ENCODE measurements at places on chromosomes 13 and 19.

GRCh38 chr19:10270616-10271394 is at the start of gene ICAM1:
TSS of gene ICAM1 (plus strand) at chr19:10271120. CDS start at chr19:10271160, 40 bp downstream.
- no peak for DNase-seq

DNA sequence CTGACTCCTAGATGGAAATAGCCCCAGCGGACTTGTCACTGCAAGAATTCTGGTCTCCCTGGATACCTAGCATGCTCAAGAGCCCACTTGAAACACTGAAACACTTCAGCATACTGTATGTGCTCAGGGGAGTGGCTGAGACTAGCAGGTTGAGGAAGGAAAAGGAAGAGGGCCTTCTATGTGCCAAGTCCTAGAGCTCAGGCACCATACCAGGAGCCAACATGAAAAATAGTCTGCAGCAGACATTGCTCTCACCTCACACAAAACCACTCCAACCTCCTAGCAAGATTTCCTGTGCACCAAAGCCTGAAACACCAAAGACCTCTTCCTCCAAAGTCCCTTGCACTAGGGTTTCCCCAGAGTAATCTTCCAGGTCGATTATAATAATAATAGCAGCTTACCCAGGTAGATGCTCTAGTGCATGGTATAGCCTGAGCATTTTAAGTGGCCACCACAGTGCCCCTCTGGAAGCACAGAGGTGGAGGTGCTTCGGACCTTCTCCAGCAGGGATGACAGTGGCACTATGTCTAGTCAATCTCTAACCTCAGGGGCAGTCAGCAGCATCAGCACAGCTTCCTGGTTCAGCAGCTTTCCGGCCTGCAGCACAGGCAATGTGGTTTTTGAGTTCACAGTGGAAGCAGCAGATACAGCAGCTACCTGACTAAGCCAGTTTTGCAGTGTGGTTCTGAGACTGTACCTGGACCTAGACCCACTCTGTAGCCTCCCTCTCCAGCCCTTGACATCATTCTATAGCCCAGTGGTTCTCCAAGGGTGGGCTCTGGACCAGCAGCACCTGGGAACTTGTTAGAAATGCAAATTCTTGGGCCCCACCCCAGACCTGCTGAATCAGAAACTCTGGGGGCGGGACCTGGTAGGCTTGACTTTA is 45.6 kb upstream of the UBE2L5 start:
- DNase-seq: no peak

DNA sequence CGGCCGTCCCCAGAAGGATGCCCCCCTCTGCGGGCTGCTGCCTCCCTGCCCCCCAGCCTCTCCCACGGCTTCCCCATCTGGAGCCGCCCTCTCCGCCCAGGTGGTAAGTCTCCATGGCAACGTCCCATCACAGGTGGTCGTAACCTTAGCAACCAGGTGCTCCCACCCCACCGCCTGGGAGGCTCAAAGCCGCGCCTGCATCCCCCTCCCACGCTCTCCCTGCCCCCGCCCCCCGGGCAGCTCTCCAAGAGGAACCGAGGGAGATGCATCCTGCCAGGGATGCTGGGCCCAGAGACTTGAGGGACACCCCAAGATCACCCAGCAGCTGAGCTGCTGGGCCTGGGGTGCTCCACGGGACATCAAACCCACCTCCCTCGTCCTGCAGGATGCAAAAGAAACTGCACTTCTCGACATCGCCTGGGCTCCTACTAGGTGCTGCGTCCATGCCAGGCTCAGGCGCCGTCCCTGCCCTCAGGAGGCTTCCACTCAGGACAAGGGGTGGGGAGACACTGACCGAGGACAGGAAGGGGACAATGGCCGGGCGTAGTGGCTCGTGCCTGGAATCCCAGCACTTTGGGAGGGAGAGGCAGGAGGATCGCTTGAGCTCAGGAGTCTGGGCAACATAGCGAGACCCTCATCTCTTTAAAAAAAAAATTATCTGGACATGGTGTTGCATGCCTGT is 5.0 kb upstream of the LINGO3 start:
- DNase-seq: no peak

GRCh38 chr13:43268632-43269031 is 245.2 kb downstream of the DNAJC15 start:
- DNase-seq: no peak

DNA sequence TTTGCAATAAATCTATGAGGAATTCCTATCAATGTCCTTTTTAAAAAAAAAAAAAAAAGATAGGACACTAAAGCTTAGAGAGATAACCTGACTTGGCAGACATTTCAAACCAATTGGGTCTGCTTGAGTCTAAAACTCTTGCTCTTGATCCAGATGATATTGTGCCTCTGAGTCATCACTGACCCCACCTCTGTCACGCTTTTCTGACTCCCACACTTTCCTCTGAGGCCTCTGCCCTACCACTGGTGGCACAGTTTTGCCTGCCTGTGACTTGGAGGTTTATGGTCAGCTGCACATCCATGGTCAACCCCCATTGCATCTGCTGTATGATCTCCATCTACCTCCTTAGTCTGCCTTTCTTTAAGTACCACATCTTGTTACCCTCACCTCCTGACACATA is 328.7 kb downstream of the SPRY2 start:
- no peak for DNase-seq

DNA sequence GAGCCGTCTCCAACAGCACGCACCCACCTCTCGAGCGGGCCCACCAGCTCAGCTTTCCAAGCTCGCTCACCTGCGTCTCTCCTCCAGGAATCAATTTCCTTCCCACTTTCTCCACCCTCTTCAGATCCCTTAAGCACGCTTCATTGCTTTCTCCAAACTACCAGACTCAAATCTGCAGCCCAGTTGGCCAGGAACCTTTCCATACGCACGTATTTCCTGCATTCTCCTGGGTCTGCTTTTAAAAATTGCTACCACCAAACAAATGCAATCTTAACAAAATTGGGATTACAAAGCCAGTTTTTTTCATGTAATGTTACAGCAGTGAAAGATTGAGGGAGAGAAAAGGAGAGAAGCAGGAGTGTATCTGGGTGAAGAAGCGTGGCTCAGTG is 1.5 kb downstream of the ENOX1 start:
- DNase-seq: no peak

DNA sequence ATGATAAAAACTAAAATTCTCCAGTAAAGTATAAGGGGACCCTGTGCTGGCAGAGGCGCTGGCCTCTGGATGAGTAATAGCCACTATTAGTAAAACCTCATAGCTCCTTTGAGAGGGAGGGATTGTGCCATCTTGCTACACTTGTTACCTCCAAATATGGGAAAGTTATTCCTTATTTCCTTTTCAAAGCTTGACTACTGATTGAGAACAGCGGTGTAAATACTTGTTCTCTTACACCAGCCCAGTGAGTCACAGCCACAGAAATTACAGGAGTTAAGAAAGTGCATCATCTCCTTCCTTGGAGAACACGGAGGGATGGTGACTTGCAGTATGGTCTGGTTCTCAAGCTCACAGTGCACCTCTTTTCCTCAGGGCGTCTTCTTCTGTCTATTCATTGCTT is 379.0 kb downstream of the EFNB2 start:
- no peak for DNase-seq

DNA sequence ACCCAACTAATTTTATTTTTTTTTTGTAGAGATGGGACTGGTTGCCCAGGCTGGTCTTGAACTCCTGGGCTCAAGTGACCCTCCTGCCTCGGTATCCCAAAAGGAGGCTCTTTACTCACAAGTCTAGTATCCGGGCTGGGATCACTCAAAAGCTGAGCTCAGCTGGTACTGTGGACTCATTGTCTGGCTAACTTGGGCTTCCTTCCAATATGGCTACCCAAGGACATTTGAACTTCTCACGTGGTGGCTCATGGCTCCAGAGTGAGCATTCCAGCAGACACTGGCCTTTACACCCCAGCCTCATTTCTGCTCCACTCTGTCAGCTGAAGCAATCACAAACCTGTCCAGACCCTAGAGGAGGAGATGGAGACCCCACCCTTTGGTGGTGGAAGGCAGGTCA is 28.9 kb downstream of the HPN start:
- DNase-seq: no peak

GRCh38 chr13:48531416-48532255 is 1.2 kb downstream of the RCBTB2 start:
- DNase-seq: no peak

DNA sequence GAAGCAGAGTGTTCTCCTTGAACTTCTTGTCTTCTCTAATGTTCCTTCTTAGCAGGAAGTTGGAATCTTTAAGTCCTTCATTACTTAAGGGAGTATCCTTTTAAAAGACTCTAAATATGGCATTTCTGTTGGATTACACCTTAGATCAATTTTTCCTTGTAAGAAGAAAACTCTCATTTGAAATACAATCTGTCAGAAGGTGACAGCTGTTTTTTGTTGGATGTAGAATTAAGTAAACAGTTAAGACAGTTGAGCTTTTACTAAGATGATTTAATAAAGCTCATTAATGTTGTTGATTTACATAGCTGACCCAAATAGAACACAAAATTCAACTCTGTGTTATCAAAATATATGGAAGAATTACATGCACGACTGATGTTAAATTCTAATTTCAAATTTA is 16.7 kb upstream of the MBNL2 start:
- DNase-seq: no peak
